Eye (tissue), 1 donor: ENCODE measurements at places on chromosomes 3 and 15.
A peak's percentile ranks its signal among the peaks of the same experiment; 100 is the strongest.

GRCh38 chr15:85773970-85774369 lies 20.8 kb downstream of the KLHL25 start:
- no peak for DNase-seq

DNA sequence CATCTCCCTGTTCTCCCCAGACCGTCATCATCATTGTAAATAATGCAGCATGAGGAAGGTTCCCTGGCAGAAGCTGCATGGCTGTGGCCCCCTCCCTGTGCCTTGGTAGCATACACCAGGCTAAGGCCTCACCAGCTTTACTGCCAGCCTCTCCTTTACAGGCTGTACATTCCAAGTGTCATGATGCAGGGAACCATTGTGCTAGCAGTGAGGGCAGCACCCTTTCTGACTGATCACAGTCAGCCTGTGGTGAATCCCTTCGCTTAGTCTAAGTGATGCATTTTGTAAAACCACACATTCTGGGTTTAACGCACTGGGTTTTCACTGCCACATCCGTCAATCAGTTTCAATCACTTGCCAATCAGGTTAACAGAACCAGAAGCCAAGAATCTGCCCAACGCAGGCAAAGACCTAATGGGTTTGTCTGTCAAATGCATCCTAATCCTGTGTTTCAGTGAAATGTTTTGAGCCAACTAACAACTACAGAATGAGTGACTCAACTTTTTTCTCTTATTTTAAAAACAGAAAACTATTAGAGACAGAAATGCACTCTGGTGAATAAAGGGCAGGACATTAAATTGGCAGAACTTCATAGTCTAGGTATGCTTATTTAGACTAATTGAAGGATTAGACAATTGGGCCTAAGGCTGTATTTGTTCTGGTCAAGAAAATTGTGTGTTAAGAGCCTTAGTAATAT lies 225.9 kb upstream of the DPH6 start:
- DNase-seq: no peak

GRCh38 chr3:101521211-101521701 lies 8.2 kb upstream of the SENP7 start:
- DNase-seq: no peak

DNA sequence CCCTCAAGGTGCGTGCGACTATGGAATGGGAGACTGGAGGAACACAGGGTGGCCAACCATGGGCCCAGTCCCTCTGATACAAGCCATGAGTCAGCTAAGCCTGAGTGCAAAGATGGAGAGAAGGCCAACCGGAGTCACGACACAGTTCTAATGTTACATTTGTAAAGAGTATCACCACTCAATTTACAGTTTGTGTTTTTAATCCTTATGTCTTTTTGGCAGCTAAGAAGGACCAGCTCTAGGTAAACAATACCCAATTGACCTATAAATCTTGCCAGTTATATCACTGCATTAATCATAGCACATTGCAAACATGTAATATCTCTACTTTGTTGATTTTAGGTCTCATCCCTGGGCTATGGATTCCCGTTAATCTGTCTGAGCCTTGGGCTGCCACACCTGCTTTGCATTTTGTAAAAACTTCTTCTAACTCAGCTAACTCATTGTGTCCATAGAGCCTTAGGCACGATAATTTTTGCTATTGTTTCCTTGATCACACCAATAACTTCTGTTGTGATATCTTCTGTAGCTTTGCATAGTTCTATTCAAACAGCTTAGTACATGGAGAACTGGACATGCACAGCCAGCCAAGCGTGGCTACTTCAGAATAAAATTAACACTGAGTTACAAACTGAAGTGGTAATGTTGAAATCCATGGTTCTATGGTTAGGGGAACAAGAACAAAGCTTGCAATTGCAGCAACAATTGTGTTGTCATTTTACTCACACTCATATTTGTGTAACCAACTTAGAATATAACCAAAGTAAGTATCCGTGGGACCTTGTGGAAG lies 50.3 kb downstream of the LSM3 start:
- DNase-seq: no peak

DNA sequence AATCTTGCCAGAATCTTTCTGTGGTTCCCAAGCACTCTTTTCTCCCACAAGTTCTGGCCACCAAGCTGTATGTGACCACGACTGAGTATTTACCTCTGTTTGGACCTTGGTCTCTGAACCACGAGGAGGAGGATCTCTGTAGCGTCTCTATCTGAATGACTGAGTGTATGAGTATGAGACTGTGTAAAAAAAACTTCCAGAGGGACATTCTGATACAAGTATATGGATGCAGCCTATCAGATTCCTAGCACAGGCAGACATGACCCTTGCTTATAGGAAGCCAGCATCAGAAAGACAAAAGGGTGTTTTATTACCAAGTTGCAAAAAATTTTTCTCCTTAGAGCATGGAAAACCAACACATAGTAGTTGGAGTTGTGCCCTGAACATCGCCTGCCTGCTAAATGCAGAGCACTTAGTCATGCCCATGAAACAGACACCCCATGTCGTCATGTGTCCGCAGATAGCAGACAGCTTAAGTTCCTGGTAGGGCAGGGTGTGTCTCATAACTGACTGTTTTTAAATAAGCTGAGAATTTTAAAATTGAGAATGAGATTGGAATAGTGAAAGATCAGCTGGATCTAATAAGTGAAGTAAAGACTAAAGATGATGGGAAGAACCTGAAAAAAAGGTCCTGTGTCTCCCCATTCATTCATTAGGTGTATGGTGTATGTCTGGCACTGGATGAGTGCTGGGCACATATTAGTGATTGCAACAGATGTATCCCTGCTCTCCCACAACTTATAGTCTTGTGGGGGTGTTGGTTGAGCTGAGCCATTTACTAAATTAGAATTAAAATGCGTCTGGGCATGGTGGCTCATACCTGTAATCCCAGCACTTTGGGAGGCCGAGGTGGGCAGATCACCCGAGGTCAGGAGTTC lies 30.9 kb downstream of the DAG1 start:
- peak; percentile 26 for DNase-seq

GRCh38 chr3:37054370-37054769 lies 61.1 kb downstream of the MLH1 start:
- no peak for DNase-seq

DNA sequence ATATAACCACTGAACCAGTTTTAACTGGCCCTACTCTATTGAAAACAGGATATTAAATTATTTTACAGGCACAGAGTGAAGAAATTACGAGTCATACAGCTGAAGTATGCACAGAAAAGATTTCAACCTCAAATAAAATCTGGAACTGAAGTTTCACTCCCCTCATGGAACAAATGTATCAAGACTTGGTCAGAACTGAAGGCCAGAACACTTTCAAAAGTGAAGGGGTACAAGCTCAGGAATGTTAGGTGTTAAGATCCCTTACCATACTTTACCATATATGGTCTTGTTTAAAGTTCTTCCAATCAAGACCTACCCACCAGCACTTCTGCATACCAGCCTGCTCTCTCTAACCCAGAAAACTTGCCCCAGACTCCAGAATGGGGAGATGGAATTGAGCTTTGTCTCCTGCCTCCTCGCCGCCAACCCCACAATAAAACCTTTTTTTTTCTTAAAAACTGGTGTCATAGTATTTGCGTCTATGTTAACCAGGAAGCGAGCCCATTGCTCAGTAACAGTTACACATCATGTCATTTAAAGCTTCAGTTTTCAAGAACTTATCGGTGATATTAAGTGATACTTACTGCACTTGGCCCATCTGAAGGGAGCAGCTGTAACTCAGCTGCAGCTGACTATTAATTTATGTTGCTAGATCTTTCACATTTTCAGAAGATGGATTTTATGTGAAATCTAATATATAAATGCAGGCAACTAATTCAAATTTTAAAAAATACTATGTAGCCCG lies 59.9 kb downstream of the OXSM start:
- no peak for DNase-seq

DNA sequence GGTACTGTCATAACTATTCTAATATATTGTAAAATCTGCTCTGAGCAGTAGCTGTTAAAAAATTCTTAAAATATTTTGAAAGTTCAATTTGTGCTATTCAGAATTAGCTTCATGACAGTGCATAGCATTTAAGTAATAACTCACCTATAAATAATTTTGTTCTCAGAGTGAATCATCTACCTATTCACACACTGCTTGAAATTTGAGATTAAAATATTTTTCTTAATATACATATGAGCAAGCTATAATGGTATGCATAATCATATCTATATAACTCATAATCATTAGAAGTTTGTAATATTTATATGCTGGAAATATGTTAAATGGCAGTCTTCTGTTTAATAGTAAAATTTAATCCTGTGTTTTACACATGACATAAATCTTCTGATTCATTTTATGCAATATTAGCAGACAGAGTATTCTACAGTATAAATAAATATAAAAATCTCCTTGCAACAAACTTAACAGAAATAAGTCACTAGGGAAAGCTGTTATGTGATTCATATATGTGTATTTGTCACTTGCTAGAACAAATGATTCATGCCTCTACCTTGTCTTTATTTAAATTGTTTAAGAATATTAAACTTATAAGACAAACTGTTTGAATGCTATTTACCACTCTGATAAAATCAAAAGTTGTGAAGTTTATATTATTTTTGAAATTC lies 710.8 kb downstream of the PLOD2 start:
- DNase-seq: no peak

- DNase-seq: no peak
Observed at GRCh38 chr3:84685467-84685866, 273.3 kb upstream of the CADM2 start.
